ENCODE measurements at places on chromosomes 5 and 9. TPM values are rescaled to one million over a fixed set of nuclear protein-coding genes. Genes with fewer than 3 reads are reported as not detected.

- DNase-seq: no peak
Observed at GRCh38 chr9:78044886-78045285, 13.3 kb upstream of the GNAQ start.

ABO gene
- not detected for polyA plus RNA-seq

DNA sequence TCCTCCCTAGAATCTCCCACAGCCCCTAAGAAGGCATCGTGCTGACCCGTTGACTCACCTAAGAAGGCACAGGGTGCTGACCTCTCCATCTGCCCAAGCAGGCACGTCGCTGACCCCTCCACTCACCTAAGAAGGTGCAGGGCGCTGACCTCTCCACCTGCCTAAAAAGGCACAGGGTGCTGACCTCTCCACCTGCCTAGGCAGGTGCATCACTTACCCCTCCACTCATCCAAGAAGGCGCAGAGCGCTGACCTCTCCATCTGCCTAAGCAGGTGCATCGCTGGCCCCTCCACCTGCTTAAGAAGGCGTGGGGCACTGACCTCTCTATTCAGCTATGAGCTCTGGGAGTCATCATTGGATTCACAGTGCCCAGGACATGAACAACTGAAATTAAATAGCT is 54.4 kb upstream of the FCN1 start:
- no peak for DNase-seq

ANXA2R gene
- polyA plus RNA-seq: 3.7 TPM

MLANA gene
- not detected for polyA plus RNA-seq

PCSK5 gene
- 1.6 TPM for polyA plus RNA-seq

DNA sequence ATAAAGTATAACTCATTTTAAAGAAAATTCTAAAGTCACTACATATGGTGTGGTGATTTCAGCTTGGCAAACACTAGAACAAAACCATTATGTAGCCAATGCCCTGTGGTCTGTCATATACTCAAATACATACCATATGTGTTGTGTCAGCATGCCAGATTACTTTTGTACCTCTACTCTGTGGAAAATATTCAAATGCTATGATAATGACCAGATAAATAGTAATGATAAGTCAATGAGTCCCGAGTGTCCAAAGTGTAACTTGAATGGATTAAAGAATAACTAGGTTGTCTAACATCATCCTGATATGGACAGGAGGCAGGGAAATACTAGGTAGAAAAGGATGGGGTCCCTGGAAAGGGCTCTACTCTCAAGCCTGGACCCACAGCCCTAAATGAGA is 58.0 kb upstream of the IL6ST start:
- DNase-seq: no peak

DNA sequence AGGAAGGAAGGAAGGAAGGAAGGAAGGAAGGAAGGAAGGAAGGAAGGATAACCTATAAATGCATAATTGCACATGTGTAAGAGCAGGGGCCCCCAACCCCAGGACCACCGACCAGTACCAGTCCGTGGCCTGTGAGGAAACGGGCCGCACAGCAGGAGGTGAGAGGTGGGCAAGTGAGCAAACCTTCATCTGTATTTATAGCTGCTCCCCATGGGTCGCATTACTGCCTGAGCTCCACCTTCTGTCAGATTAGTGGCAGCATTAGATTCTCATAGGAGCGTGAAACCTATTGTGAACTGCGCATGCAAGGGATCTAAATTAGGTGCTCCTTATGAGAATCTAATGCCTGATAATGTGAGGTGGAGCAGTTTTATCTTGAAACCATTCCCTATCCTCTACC is 66.1 kb downstream of the SH3RF2 start:
- no peak for DNase-seq

GRCh38 chr5:6721442-6721841 is 8.2 kb downstream of the TENT4A start:
- DNase-seq: no peak

- no peak for DNase-seq
Observed at GRCh38 chr5:132487841-132488555, 2.6 kb downstream of the IRF1 start.

All from AG04450 (cell line).